ENCODE measurements at places on chromosomes 2 and 18.

GRCh38 chr2:144454466-144455287 is 65.2 kb downstream of the ZEB2 start:
- no peak for DNase-seq

GRCh38 chr2:126802316-126802715 is 96.4 kb upstream of the TEX51 start:
- DNase-seq: no peak

DNA sequence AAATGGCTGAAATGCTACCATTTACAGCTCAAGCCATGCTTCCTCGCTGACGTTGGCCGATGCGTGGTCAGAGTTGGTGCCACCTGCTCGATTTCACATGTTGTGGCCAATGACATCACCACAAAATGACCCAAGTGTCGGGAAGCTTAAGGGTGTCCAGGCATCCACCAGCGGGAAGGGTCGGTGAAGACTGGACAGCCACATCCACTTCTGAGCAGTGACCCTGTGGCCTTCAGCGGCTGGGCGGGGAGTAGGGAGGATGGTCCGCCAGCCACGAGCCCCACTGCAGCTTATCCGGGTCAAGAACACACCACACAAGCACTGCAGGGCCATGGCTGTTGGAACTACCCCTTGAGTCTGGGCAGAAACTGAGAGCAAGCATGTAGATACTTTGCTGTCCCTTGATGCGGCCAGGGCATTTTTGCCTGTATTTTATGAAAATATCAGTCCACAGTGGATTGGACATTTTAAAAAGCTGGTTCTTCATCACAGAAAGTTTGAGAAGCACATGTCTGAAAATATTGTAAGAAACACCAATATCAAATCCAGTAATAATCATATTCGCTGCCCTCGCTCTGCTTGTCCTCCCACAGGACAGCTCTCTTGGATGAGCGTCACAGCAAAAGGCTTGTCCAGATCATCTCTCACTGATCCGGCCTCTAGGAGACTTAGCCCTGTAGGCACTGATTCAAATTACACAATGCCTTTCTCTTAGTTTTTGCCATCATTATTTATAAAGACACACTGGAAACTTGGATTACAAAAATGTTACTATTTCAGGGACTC is 174.0 kb downstream of the TWIST2 start:
- DNase-seq: no peak

- no peak for DNase-seq
Measured at GRCh38 chr2:37358466-37358865, 14.0 kb downstream of the QPCT start.

- DNase-seq: no peak
Measured at GRCh38 chr18:52715991-52716390, 376.0 kb downstream of the DCC start.

GRCh38 chr2:119637371-119637770 is 41.6 kb upstream of the TMEM177 start:
- DNase-seq: no peak

DNA sequence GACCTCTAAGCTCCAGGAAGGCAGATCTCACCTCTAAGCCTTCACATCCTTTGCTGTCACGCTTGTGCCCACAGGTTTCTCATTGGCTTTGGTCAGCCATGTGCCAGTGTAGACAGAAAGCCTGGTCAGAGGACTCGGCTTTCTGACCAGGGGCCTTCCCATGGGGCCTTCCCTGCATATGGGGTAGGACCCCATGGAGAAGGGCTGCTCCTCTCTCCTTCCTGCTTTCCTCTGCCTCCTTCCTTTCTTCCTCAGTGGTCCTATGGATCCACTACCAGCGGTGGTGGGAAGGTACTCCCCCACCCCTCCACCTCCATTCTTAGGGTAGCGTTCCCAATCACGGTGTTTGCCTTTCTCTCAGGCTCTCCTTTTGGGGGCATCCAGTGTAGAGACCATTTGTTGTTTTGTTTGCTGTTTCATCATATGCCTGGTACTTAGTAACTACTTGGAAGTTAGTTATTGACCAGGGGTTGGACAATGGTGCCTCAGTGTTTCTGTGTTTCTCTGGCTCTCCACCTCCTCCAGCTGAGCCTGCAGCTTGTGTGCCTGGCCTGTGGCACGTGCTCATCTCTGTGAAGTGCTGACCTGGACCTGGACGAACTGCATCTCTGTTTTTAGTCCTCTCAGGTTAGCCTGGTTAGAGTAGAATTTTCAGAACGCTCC is 71.6 kb downstream of the ZNF407 start:
- no peak for DNase-seq
